ENCODE measurements at places on chromosomes 1 and 21.

DNA sequence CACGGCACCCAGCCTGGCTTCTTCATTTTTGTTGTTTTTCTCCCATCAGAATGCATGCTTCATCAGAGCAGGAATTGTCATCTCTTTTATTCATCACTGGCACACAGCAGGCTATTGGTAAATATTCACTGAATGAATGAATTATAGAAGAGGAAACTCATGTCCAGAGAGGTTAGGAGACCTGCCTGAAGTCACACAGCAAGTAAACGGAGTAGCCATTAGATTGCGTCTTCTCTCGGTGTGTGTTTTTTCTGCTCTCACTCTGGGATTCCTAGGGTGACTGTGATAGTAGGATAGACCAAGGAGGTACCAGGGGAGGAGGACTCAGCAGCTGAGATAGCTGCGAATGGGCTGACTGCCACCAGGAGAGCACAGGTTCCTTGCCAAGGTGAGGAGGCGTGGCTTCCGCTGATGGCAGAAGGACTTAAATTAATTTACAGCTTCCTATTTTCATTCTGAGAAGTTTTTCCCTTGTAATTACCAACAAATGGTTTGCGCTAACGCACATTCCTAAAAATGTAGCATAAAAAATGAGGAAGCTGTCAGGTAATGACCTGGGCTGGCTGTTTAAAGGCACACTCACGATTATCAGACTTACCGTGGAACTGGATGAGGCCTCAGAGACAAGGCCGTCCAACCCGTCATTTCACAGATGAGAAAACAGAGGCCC, 4.5 kb upstream of the NCMAP start:
- no peak for DNase-seq

GRCh38 chr1:37238364-37239224, 204.3 kb upstream of the GRIK3 start:
- no peak for DNase-seq

GRCh38 chr21:43868461-43868860, 3.4 kb downstream of the AGPAT3 start:
- no peak for DNase-seq

DNA sequence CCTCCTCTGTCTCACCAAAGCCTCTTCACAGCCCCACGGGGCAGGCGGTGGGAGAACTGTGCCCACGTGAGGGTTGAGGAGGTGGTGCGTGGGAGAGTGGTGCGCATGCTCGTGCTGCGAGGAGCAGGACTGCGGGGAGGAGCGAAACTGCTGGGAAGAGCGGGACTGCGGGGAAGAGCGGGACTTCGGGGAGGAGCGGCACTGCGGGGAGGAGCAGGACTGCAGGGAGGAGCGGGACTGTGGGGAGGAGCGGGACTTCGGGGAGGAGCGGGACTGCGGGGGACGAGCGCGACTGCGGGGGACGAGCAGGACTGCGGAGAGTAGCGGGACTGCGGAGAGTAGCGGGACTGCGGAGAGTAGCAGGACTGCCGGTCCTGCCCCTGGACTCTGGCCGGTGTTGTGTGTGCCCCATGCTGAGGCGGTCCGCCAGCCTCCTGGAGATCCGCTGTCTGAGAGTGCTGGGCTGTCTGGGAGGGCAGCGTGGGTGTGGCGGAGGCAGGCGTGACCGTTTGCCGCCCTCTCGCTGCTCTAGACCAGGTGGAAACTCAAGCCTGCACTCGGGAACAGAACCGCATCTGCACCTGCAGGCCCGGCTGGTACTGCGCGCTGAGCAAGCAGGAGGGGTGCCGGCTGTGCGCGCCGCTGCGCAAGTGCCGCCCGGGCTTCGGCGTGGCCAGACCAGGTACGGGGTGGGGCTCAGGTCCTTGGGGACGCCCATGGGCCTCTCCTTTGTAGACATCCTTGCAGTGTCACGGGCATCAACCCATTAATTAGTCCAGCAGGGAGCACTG, 24.6 kb downstream of the TNFRSF1B start:
- peak; percentile 53 for DNase-seq

DNA sequence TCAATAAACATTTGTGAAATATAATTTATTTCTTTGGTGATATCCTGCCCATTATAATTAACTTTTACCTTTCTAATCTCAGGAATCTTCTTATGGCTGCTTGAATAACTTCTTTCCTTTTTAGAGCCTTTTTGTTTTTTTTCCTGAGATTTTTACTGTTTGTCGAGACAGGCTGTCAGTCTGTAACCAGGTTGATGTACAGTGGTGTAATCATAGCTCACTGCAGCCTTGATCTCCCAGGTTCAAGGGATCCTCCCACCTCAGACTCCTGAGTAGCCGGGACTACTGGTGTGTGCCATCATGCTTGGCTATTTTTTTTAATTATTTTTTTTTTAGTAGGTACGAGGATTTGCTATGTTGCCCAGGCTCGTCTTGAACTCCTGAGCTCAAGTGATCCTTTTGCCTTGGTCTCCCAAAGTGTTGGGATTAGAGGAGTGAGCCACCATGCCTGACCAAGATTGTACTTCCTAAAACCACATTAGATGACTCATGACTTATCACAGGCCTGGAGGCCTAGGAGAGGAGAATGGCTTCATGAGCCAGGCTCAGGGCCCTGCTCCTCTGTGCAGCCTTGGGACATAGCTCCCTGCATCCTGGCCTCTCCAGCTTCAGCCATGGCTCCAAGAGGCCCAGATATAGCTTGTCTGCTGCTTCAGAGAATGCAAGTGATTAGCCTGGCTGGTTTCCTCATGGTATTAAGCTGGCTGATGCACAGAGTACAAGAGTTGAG, 48.6 kb downstream of the CTH start:
- DNase-seq, result no peak

Data from T47D (cell line).